Thoracic aorta (tissue), 2 donors: ENCODE measurements at places on chromosomes 5 and 9.

DNA sequence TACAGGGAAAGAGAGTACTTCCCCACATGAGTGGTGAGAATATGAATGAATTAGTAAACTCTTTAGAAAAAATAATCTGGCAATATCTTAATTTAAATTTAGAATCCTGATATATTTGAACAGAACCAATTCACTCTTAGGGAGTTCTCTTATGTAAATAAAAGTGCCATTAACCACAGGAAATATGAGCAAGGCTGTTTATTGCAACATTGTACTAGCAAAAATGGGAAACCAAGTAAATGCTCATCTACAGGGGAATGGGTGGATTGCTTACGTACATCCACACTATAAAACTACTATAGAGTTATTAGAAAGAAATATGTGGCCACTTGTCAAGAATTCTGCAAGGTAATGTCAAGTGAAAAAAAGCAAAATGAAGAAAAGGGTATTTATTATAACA is 274.5 kb downstream of the TLE1 start:
- no peaks in the 10 kb centered on the region for H3K27me3 ChIP-seq
- DNase-seq: no peak
- H3K4me3 ChIP-seq: no peak overlapping the region
- H3K27ac ChIP-seq: no peak overlapping the region
- H3K4me1 ChIP-seq: peaks cover 6% of the 10 kb centered on the region

- H3K27ac ChIP-seq: no peak within 1 kb of the TSS
- no peak for DNase-seq
- H3K4me3 ChIP-seq: no peak within 1 kb of the TSS
- H3K27me3 ChIP-seq: no peaks in the 10 kb centered on the region
- no peaks in the 10 kb centered on the region for H3K36me3 ChIP-seq
Observed at GRCh38 chr5:151924564-151925301, at the start of gene GLRA1. Gene GLRA1 (minus strand): TSS chr5:151924851. CDS start chr5:151924549, 302 bp downstream.

DNA sequence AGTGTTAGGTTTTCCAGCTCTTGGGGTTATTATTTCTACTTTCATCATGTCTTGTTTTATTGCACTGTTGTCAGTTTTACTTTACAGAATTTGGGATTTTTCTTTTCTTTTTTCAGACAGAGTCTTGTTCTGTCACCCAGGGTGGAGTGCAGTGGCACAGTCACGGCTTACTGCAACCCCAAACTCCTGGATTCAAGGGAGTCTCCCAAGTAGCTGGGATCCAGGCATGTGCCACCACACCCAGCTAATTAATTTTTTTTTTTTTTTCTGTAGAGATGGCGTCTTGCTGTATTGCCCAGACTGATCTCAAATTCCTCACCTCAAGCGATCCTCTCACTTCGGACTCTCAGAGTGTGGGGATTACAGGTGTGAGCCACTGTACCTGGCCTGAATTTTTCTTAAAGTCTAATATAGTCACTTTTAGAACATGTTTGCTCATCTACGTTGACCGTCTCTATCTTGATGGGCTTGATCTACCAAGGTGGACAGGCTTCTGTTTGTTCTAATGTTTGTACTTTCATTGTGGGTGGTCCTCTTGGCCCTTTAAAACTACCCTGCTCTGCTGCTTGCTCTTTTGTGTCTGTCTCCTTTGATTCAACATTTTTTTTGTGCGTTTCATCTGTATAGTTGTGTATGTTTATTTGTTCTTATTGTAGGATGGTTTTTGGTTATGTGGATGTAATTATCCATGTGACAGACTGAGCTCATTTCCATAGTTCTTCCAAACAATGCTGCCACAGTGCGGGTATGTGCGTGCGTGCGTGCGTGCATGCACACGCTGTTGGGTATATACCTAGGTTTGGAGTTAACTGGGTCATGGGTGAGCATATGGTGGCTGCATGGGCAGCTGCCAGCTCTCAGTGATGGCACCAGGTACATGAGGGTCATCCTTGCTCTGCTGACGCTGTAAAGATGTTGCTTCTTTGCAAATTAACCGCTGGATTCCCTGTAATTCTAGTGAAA is 18.1 kb downstream of the PRRC2B start:
- no peak overlapping the region for H3K27ac ChIP-seq
- no peaks in the 10 kb centered on the region for H3K36me3 ChIP-seq
- no peak overlapping the region for H3K4me3 ChIP-seq
- H3K4me1 ChIP-seq: peaks cover 76% of the 10 kb centered on the region

DNA sequence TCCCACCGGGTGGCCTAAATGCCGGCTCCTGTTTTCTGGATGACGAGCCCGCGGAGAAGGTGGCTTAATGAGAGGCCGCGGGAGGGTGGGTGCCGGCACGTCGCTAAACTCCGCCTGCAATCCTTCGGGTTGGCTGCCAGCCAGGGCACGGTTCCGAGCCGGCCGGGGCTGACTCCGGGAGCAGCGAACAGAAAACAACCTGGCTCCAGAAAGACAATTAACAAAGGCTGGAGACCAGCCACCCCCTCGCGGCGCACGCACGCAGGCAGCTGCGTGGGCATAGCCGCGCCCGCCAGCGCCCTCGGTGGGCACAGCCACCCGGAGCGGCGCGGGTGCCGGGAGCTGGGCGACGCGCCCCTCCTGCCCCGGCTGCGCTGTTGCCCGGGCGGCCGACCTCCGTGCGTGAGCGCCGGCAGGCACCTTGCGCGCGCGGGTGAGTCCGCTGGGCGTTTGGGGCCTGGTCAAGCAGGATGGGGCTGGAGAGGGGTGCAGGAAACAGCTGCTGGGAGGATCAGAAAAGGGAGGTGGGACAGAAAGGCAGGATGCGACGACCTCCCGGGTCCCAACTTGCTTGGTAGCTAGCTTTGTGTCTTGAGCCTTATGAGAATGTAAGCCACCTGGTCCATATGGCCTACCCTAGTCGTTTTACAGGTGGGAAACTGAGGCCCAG is at the start of gene ARHGEF37:
Gene ARHGEF37, plus strand, starts transcription at position 307 of the 670 bp plus-strand sequence. CDS start 16,272 bp downstream, outside the sequence.
- H3K27me3 ChIP-seq: no peaks in the 10 kb centered on the region
- H3K27ac ChIP-seq: peak within 1 kb of the TSS; percentile 62
- DNase-seq: peak; percentile 34
- no peaks in the 10 kb centered on the region for H3K36me3 ChIP-seq
- peak within 1 kb of the TSS; percentile 82 for H3K4me3 ChIP-seq
- H3K4me1 ChIP-seq: peaks cover 24% of the 10 kb centered on the region

GRCh38 chr5:133595465-133595864 is 16.9 kb downstream of the FSTL4 start:
- no peaks in the 10 kb centered on the region for H3K27me3 ChIP-seq
- H3K4me1 ChIP-seq: no peaks in the 10 kb centered on the region
- no peak overlapping the region for H3K4me3 ChIP-seq
- no peaks in the 10 kb centered on the region for H3K36me3 ChIP-seq
- H3K27ac ChIP-seq: no peak overlapping the region
- no peak for DNase-seq
